ENCODE measurements at places on chromosomes 2 and 18. TPM values are rescaled to one million over a fixed set of nuclear protein-coding genes. Genes with fewer than 3 reads are reported as not detected.

Gene SKOR2
- not detected for total RNA-seq

Gene FABP1
- not detected for total RNA-seq

Gene CYS1
- 0.39 TPM for total RNA-seq

Gene STAT1
- 29.1 TPM for total RNA-seq

Gene LTBP1
- total RNA-seq: 334 TPM

Gene SNX17
- 138 TPM for total RNA-seq

Gene SNORC
- 6.8 TPM for total RNA-seq

Gene SLC30A3
- not detected for total RNA-seq

Gene FOXI3
- not detected for total RNA-seq

All from epithelial cell of alveolus of lung (primary cell).